ENCODE measurements at places on chromosomes 1 and 21. TPM values are rescaled to one million over a fixed set of nuclear protein-coding genes. Genes with fewer than 3 reads are reported as not detected.

- DNase-seq: no peak
These were observed 8.5 kb upstream of the B4GALT3 start for GRCh38 chr1:161185732-161186311.

GRCh38 chr1:172940174-172940855 lies 110.4 kb downstream of the TNFSF18 start:
- no peak for DNase-seq

DNA sequence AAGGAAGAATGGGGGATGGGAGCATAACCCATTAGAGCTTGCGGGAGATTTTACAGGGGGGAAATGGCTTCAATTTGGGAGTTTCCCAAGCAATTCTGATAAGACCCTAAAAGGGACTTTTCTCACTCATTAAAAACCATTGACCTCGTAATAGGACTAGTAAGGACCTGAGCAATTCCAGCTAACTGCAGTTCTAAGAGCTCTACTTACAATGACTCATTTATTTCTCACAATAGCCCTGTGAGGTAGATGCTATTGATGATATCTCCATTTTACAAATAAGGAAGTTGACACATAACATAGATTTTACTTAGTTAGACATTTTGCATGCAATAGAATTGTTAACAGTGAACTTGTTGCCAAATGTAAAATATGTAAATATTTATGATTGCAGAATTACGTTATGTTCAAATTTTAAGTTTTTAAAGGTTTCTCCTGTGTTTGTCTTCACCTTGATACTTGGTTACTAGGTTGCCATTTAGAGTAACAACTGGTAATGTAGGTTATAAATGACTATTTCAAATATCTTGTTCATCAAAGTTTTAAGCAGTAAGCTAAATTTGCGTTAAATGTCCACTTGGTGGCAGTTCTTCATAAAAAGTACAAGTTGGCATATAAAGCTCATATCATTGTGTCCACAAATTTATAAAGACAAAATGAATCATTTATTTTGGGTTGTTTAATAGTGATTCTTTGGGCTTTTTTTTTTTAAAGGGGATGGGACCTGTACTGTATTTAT lies 182.0 kb downstream of the PLA2G4A start:
- DNase-seq: no peak

DNA sequence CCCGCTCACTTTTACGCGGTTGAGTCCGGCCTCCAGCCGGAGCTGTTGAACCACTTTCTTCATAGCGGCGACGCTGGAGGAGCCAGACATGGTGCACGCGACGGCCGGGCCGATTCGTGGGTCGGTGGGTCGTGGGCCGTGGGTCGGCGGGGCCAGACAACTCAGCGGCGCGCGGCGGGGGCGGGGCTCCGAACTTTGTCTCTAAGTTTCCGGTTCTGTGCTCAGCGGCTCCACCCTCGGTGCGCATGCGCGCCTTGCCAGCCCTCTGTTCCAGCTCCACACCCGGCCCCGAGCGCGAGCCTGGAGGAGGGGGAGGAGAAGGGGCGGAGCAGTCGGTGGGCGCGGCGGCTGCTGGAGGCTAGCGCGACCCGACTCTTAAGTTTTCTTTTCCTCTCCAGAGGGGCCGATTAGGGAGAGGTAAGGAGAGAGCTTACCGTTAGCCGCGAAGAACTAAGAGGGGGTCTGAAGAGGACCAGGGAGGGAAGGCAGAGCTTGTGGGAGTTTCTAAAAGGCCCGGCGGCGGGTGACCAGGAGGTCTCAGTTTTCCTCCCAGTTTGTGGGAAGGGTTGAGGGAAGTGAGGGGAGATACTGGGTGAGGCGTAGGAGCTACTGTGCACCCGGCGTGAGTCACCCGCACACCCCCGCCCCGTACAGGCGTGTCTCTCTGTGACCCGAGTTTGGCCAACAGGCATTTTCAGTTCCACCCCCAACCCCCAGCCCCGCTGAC lies at the start of the genes GNG5 and SPATA1:
Gene GNG5, minus strand, starts transcription at position 580 of the 727 bp plus-strand sequence. Its CDS starts 490 bp downstream, at position 90.
Gene SPATA1, plus strand, starts transcription at position 385 of the 727 bp plus-strand sequence. CDS start 9,974 bp downstream, outside the sequence.
- DNase-seq: peak; percentile 99

DNA sequence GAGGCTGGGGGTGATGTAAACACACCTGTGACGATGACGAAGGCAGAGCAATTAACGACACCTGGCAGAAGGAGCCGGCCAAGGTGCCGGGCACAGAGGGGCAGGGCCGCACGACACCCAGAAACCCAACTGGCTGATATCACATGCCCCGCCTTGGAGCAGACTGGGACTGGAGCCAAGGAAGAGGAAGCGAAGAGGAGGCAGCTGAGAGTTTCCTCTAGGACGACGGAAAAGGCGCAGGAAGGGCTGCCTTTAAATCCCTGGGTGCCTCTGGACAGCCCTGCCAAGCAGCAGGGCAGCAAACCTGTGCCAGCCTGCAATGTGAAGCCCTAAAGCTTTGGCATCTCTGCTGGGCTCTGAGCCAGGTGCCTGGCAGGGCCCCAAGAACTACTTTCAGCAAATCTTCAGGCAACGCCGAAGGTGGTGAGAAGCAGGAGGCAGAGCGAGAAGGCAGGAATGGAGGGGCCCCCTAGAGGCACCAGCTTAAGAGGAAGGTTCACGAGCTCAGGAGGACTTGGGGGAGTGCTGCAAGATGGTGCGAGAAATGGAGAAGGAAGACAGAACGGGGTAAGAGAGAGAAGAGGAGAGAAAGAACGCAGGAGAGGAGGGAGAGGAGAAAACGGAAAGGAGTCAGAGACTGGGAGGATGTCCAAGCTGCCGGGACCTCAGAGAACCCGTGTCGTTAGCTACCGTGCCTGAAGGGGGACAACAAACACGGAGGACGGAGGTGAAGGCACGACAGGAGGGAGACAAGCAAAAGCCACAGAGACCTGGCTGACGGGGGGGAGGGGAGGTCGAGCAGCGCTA lies 25.3 kb upstream of the PEF1 start:
- DNase-seq: peak; percentile 40

DNA sequence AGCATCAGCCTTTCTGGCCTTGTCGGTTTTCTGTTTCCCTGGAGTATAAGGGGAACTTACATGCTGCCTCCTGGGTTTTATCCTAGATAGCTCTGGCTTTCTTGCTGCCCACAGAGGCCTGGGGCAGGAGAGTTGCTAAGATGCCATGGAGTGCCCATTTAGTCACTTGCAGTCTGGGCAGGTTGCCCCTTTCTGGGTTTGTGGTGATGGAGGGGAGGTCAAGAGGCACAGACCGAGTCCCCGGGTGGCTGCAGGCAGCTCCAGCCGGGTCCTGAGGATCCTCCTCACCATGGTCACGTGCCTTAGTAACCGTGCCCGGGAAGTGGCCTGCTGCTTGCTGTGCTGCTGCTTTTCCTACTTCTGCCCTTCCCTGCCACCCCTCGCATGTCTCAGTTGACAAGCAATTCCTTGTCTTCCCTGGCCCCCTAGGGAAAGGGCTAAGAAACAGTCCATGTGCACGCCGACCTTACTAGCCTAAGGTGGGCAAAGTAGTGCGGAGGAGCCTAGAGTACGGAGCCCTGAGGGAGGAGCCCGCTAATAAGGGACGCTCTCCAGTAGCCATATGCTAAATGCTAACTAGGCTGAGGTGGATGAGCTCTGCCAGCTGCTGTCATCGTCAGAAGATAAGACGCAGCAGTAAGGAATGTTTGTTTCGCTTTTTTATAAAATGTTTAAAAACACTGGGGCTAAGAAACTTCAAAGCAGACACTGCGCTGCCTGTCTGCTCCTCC lies 34.8 kb downstream of the CLCA1 start:
- DNase-seq: no peak

- no peak for DNase-seq
These were observed 365.6 kb upstream of the ADGRL2 start for GRCh38 chr1:81435175-81435574.

The PCP4L1 gene
- total RNA-seq: 0.18 TPM

GRCh38 chr1:14426854-14427253 lies 171.6 kb upstream of the KAZN start:
- DNase-seq: no peak

- no peak for DNase-seq
These were observed 74.5 kb downstream of the MRPL37 start for GRCh38 chr1:54274448-54274847.

GRCh38 chr1:2574350-2574749 lies 12.2 kb upstream of the PRXL2B start:
- no peak for DNase-seq

The OR6Y1 gene
- not detected for total RNA-seq

- DNase-seq: no peak
These were observed 498.3 kb downstream of the NPHP4 start for GRCh38 chr1:5493851-5494311.

DNA sequence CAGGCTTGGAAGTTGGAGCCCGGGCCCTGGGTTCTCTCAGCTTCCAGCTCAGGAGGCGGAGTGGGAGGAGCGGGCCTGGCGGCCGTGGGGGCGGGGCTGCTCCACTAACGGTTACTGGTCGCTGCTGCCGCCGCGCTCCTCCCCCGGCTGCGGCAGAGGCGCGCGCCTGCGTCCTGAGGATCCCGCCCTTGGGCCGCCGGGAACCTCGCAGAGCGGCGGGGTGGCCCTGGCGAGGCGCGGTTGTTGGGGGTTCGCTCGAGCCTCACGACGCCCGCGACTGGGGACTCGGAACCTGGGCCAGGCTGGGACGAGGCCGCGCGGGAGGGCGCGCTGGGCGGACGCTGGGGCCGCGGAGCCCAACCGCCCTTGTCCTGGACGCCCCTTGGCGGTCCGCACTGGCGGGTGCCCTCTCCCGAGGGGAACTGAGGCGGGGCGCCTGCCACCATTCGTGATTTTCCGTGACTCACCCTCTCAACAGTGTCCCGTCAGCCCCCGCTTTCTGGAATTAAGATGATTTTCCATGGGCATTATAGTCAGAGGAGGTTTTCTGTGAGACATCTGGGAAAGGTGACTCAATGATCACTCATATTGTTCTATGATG lies 34.1 kb downstream of the OR2G3 start:
- DNase-seq: peak; percentile 64

Measured in activated CD8-positive, alpha-beta T cell treated with anti-CD3 and anti-CD28 coated beads for 36 hours (primary cell).